NCI-H1092 treated with DMSO at 0.1 percent for 48 hours (cell line): ENCODE measurements at places on chromosomes 2 and 18.

- DNase-seq: no peak
Measured at GRCh38 chr2:191565647-191566198, 112.2 kb upstream of the NABP1 start.

GRCh38 chr2:55010149-55010591, 40.1 kb downstream of the RTN4 start:
- DNase-seq: no peak

GRCh38 chr18:49416511-49416910, 43.9 kb downstream of the DYM start:
- no peak for DNase-seq

- no peak for DNase-seq
Measured at GRCh38 chr2:162623888-162624287, 214.7 kb downstream of the KCNH7 start.

- no peak for DNase-seq
Measured at GRCh38 chr2:146244131-146244530, 1600.7 kb upstream of the ACVR2A start.

- no peak for DNase-seq
Measured at GRCh38 chr2:76808732-76809131, 713.4 kb downstream of the LRRTM4 start.
